ENCODE measurements at places on chromosomes 3 and 15.

DNA sequence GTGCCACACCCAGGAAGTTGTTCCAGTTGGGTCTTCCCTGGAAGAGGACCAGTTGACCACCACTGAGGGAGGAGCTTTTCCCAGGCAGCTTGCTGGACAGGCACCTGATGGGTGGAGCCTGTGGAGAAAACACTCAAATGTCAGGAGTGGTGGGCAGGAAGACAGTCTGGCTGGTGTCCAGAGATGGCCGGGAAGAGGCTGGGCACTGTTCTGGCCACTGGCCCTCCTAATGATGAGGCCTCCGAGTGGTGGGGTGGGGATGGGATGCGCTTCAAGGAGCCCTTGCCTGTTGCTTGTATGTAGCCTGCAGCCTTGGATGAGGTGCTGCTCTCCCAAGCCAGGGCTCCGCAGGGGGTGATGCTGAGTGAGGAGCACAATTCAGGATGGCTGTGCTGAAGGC, 12.3 kb downstream of the PLEKHO2 start:
- DNase-seq = no peak

- DNase-seq = peak; percentile 41
Observed at GRCh38 chr15:26260517-26261133, 397.5 kb upstream of the ATP10A start.

DNA sequence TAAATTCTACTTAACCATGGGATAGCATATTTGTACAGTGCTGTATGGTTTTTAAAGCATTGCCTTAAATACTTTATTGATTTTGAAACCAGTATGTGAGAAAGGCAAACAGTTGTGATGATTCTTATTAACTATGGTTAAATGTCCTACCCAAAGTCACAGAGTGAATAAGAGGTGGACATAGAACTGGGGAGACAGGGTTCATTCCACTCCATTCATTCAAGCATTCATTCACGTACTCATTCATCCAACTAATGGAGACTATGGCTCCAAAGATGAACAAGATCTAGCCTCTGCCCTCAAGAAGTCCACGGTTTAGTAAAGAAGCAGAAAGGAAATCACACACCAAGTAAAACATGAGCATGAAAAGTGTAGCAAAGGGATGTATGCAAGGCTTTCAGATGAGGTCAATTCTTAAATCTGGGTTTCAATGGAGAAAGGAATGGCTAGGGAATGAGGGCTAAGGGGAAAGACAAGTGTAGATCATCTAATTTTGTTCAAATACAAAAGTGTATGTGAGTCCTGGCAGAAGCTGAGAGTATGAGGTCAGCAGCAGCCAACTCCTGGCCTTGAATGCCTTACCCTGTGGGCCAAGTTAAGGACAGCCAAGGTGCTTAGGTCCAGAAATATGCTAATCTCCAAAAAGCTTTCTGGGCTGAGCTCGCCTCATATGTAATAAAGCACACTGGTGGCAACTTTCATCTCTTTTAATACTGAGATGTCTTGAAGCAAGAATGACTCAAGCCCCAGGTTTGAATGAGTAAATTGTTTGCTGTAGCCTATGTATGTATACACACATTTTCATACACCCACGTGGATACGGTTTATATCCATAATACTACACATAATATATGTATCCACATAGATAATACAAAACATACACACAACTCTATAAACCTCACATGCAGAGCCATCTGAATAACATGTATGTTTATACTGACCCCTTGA, 4.3 kb downstream of the TNIK start:
- no peak for DNase-seq

GRCh38 chr15:36761132-36761847, 181.9 kb downstream of the CDIN1 start:
- no peak for DNase-seq

DNA sequence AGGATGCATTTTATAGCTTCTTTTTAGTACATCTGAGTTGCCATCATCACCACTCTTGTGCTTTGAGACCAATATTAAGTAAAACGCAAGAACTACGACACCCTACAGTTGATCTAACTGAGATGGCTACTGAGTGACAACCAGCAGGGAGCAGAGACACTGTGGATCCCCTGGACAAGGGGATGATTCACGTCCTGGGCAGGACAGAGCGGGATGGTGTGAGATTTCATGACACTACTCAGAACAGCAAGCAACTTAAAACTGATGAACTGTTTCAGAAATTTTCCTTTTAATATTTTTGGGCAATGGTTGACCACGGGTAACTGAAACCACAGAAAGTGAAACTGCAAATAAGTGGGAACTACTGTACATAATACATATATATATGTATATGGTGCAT, 299.2 kb downstream of the ADAMTS17 start:
- DNase-seq = no peak

- no peak for DNase-seq
Observed at GRCh38 chr3:62587169-62587568, 213.8 kb upstream of the FEZF2 start.

DNA sequence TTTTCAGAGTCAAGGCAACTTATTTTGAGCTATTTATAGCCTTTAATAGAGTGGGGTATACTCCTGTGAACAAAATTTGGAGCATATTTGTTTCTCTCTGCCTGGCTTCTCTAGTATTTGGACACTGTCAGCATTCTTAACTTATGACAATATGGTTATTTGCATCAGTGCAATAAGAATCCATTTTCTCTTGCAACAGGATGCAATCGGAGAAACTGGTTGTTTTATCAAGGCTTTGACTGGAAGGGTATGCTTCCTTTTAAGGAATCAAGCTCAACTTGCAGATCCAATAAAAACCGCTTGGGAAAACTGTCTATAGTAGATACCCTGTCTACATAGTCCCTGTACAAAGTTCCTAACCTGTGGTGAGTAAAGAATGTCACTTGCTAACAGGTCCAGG, 106.7 kb downstream of the DPH6 start:
- no peak for DNase-seq

All from common myeloid progenitor, CD34-positive (primary cell).